ENCODE measurements at places on chromosomes 6 and 20.

- peak; percentile 13 for DNase-seq
These were observed 55.1 kb downstream of the SAMD3 start for GRCh38 chr6:130167655-130168054.

GRCh38 chr20:50679753-50680104, 11.6 kb downstream of the RIPOR3 start:
- no peak for DNase-seq

- DNase-seq, result no peak
These were observed 173.6 kb upstream of the MCHR2 start for GRCh38 chr6:100167585-100167984.

DNA sequence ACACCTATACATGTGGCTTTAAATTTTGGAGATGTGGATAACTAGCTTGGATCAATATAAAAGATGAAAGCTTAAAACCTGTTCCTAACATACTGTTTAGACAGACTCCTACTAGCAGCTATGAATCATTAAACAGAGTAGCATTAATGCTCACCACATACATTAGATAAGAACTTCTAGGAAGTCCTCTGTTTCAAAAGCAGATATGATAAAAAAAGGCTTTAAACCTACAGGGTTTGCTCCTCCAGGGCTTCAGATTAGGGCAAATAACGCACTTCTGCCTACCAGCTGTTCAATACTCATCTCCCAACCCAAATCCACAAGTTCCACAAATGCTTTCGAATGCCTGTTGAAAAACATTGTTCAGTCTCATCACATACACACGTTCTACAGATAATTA, 1.5 kb downstream of the REPS1 start:
- DNase-seq, result peak; percentile 35

DNA sequence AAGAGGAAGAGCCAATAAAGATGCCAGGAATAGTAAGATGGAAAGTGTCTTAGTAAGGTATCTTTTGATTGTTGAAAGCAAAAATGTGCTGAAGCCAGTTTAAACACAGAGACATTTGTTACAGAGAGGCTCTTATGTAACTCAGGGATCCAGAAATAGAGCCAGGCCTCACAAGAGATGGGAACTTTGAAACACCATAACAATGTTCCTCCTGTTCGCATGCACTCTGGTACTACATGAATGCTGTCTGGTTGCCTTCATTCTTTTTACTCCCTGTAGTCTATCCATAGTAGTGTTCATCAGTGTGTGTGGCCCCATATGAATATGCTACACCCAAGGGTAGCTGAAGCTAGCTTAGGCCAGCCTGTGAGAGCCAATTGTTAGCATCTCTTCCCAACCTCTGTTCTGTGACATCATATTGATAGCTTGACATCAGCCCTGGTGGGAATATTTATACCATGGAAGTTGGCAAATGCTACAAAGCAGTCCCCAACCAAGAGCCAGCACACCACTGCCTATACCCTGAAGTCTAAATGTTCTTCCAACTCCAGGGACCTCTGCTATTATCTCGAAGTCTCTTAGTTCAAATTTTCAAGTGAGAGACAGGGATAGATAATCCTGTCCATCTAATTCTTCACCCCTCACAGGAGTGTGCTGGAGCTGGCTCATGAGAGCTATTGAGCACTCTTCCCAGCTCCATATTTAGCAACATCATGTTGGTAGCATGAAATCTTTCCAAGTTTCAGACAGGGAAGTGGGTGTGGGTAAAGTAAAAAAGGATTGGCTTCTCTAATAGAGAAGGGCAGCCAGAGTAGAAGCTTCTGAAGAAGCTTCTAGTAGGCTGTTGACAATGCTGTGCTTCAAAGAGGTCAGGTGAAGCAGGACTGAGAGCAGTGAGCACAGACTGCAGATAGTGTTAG, 7.0 kb downstream of the NDUFAF5 start:
- DNase-seq, result no peak

DNA sequence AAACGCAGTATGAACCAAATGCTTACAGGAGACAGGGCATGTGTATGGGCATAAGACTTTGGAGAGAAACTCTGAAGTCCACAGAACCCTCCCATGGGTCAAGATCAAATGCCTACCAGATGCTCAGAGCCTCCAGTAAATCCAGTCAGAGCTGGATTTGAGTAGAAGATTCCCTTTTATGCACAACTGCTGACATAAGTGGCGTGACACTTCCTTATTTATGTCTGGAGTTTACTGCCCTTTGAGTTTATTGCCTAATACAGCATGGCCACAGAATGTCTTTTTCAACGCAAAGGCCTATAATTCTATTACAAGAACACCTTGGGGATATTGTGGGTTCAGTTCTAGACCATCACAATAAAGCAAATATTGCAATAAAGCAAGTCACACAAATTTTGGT, 220.0 kb upstream of the FOXQ1 start:
- DNase-seq, result peak; percentile 32

DNA sequence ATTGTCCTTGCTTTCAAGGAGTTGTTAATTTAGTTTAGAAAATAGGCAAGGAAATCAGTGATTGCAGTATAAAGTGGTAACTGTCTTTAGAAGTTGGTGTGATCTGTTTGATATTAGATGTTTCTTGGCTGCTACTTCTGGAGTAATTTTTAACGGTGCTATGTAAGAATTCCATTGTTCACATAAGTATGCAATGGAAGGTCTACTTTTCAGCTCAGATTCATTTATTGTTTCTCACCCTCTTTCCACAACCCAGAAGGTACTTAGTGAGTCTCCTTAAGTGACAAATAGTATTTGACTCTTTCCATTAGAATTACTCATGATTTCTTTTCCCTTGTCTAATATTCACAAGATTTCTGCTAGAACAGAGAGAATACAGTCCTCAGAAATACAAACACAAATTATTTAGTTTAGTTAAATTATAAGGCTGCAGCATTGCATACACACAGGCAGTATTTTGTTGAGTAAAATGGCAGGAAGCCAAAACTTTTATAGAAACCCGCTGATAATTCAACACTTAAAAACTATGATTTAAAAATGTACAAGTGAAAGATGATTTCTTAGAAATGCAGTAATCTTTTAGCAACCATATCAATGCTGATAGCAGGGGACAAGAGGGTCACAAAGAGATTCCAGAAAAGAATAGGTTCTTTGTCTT, 554.3 kb downstream of the CD109 start:
- no peak for DNase-seq

DNA sequence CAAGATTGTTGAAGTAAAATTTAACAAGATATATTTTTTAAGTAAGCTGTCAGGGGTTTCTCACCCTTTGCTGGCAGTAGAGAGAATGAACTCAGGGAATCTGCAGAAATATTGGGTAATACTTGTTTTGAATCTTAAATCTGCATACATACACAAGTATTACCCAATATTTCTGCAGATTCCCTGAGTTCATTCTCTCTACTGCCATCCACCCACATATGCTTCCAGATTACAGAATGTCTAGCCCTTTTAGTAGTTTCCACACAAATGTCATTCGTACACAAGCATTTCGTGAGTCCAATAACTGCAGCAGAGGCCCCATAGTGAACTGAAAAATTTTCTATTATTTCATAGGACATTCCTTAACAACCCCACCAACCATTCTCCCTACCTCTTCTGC, 69.6 kb upstream of the TNFRSF21 start:
- no peak for DNase-seq

- DNase-seq, result no peak
These were observed 38.6 kb downstream of the COL9A1 start for GRCh38 chr6:70264306-70264705.

DNA sequence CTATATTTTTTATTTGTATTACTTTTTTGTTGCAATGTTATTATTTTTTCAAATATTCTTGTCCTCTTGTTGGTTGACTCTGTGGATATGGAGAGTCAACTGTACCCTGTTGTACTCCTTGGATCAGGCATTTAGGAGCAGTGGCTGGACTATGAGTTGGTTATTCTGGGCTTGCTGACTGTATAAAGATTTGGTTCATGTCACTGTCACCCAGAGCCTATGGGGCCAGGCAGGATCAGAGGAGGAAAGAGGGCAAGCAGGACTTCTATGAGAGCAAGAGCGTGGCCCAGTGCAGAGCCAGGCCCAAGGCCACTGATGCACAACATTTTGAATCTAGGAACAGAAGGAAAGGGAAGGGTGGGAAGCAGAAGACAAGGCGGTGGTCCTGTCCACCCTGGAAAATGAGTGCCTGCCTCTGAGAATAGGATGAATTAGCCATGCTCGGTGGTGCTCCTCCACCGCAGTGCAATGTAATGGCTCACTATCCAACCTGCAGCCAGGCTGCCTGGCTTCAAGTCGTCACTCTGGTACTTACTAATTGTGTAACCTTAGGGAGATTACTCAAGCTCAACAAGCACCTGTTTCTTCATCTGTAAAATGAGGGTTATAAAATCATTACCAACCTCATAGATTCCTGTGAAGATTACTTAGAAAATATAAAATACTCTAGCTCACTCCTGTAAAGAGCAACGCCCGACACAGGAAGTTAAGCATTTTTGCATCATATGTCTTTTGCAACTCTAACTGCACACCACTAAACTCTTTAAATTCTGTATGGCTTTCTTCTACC, 192.1 kb downstream of the KCNQ5 start:
- no peak for DNase-seq

- DNase-seq, result no peak
These were observed 4.2 kb upstream of the PARD6B start for GRCh38 chr20:50726955-50727791.

- peak; percentile 84 for DNase-seq
These were observed 114.3 kb upstream of the HDAC2 start for GRCh38 chr6:114085211-114085610.

- no peak for DNase-seq
These were observed 20.6 kb downstream of the FKBP5 start for GRCh38 chr6:35668096-35668495.

DNA sequence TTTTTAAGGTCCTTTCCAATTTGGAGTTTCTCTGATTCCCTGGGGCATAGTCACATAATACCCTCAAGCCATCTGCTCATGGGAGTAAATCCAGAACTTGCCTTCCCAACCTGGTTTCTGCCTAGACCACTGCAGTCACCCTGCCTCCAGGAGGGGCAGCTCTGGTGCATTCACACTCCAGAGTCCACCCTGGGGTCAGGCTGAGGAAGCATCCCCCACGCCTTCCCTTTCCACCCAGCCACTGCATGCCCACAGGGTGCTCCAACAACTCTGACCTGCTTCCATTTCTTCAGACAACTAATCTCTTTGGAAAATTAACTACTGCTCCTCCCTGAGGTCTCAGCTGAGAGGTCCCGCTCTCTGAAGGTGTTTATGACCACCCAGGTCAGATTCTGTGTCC, 211.4 kb upstream of the RIN2 start:
- DNase-seq, result no peak

GRCh38 chr6:18425218-18425617, 38.1 kb downstream of the RNF144B start:
- DNase-seq, result no peak

DNA sequence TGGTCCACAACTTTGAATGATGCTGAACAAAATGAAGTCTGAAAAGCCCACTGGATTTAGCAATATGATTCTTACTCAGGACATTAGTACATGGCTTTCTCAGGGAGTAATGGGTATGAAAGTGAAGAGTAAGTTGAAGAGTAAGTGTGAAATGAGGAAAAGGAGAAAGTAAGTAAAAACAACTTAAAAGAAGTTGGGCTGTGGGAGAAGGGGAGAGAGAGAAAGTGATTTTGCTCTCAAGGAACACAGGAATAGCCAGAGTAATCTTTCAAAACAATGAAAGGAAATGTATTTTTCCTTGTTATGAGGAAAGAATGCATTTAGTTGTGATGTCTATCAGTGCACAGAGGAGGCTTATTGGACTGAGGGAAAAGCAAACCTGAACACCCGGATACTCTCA, 39.8 kb upstream of the NKAIN2 start:
- no peak for DNase-seq

GRCh38 chr6:139325125-139325524, 33.3 kb upstream of the TXLNB start:
- no peak for DNase-seq

- peak; percentile 68 for DNase-seq
These were observed 26.5 kb downstream of the BCKDHB start for GRCh38 chr6:80133020-80133419.

DNA sequence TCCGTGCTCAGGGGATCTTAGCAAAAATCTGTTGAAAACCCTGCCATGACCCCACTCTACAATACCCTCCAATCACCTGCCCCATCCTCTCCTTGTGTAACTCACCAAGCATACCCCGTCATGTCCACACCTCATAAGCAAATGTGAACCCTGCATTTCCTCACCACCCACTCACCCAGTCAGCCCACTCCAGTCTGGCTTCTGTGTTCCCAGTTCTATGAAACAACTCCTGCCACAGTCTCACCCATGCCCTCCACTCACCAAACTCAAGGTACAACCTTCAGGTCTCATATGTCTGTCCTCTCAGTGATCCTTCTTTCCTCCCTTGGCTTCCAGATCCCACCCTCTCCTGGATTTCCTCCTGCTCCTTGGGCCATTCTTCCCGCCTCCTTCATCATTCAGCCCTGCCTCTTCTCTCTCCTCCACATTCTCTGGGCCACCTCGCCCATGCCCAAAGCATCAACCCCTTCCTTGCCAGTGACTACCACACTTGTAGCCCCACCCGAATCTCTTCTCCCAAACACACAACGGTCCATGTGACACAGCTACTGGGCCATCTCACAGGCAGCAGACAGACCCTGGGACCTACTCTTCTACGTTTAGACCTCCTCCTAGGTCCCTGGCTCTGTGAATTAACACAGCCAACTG, 8.8 kb downstream of the DDRGK1 start:
- DNase-seq, result no peak

DNA sequence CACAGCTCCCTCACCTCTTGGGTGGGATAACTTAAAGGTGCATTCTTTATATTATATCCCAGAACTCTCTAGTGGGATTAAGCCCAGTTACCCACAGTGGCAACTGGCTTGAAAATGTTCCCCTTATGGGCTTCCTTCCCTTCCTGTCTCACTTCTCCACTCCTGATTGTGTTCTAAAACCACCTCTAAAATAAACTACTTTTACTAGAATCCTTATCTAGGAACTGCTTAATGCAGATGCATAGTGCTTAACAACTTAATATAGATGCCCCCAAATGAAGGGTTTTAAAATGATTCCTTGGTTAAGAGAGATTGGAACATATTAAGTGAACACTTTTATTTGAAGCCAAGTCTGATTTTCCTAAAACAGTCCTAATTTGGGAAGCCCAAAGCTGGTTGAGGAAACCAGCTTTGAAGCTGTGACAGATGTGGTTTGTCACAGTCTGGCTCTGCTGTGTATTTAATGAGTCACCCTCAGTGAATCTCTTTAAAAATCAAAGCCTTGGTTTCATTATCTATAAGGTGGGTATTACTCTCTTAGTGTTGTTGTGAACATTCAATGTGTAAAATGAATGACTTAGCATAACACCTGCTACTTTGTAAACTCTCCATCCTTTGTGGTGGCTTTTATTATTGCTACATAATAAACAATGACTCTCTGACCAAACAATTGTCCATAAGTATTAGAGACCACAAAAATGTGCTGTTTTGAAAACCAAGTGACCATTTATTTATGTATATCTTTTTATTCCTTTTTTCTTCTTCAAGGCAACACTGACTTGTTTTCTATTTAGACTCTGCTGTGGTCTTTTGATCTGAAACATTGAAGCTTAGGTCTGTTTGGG, 24.4 kb downstream of the PLCB1 start:
- DNase-seq, result peak; percentile 68

GRCh38 chr6:108441141-108441540, 119.6 kb upstream of the FOXO3 start:
- DNase-seq, result peak; percentile 19
